ENCODE measurements at places on chromosomes 5 and 9. TPM values are rescaled to one million over a fixed set of nuclear protein-coding genes. Genes with fewer than 3 reads are reported as not detected.

Gene LECT2
- not detected for total RNA-seq

Gene TSSK1B
- total RNA-seq = 0.09 TPM

Gene ZNF879
- 5.6 TPM for total RNA-seq

Gene CLK4
- 20.0 TPM for total RNA-seq

Gene LNPEP
- 30.6 TPM for total RNA-seq

Gene MARCOL
- not detected for total RNA-seq

Gene SOWAHA
- total RNA-seq = not detected

Gene ATOX1
- total RNA-seq = 76.2 TPM

Gene IGFBPL1
- not detected for total RNA-seq

Gene DMRT3
- total RNA-seq = not detected

Gene DDX4
- not detected for total RNA-seq

Gene SCGB3A2
- not detected for total RNA-seq

Gene PCDHB3
- total RNA-seq = 0.38 TPM

Gene SEMA4D
- 3.4 TPM for total RNA-seq

Gene QRFP
- total RNA-seq = not detected

Gene TMEM252
- total RNA-seq = not detected

Gene MLANA
- total RNA-seq = not detected

Gene SPATA31D4
- total RNA-seq = not detected

Gene PCDHGA5
- total RNA-seq = 1.2 TPM

Gene ACO1
- 36.2 TPM for total RNA-seq

Gene RNF208
- 0.19 TPM for total RNA-seq

Gene CDH10
- total RNA-seq = 0.19 TPM

Gene TPPP
- 0.19 TPM for total RNA-seq

Gene ALG2
- 35.4 TPM for total RNA-seq

Gene RANBP17
- total RNA-seq = 12.4 TPM

Gene PLAC8L1
- total RNA-seq = 0.38 TPM

Gene ZNF366
- 4.0 TPM for total RNA-seq

Gene FBLL1
- 0.47 TPM for total RNA-seq

Gene IFNA2
- total RNA-seq = not detected

Gene SMIM32
- not detected for total RNA-seq

Gene SLC34A1
- total RNA-seq = not detected

Gene SPTAN1
- total RNA-seq = 484 TPM

Gene CSF2
- total RNA-seq = 0.36 TPM

Gene HBEGF
- total RNA-seq = 17.5 TPM

Gene PCDHA1
- not detected for total RNA-seq

Gene SLC46A2
- not detected for total RNA-seq

Gene CER1
- total RNA-seq = not detected

Gene BHMT
- not detected for total RNA-seq

Gene UHRF2
- 74.3 TPM for total RNA-seq

Gene GZMA
- not detected for total RNA-seq

Gene SPINK6
- not detected for total RNA-seq

Gene LHX6
- total RNA-seq = 1.3 TPM

Gene ACTL7B
- 0.09 TPM for total RNA-seq

Gene C9orf50
- 0.09 TPM for total RNA-seq

Gene C6
- total RNA-seq = not detected

Gene CATSPER3
- 0.19 TPM for total RNA-seq
